ENCODE measurements at places on chromosomes 12 and 14. TPM values are rescaled to one million over a fixed set of nuclear protein-coding genes. Genes with fewer than 3 reads are reported as not detected.

OR6C75 gene
- not detected for total RNA-seq

SERPINA10 gene
- not detected for total RNA-seq

SLC16A7 gene
- total RNA-seq: 38.8 TPM

TPPP2 gene
- not detected for total RNA-seq

TBC1D30 gene
- 0.66 TPM for total RNA-seq

SLC39A2 gene
- not detected for total RNA-seq

- DNase-seq: peak; percentile 91
- no peaks in the 10 kb centered on the region for H3K27me3 ChIP-seq
- H3K27ac ChIP-seq: peak overlapping the region; percentile 85
- H3K36me3 ChIP-seq: peaks cover 14% of the 10 kb centered on the region
Measured at GRCh38 chr14:91173221-91173670, 59.4 kb downstream of the DGLUCY start.

- no peaks in the 10 kb centered on the region for H3K27me3 ChIP-seq
- peak overlapping the region; percentile 25 for H3K27ac ChIP-seq
- peaks cover 87% of the 10 kb centered on the region for H3K4me1 ChIP-seq
- DNase-seq: no peak
Measured at GRCh38 chr12:64631197-64631596, 20.9 kb downstream of the RASSF3 start.

DNA sequence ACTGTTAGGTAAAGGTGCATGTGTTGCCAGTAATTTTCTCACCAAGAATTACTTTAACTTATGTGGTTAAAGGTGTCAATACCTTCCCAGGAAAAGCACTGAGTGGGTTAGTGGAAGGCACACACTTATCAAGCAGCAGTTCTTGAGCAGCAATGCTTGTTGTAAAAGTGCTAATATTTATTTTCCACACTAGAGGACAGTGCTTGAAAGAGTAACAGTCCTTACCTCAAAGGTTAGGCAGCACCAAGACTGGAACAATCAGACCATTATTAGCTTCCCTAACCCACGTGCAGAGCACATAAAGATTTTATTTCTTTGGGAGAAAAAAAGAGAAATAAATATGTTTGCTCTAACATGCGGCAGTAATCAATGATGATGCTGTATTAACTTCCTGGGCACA, 48.8 kb upstream of the KRR1 start:
- H3K4me1 ChIP-seq: no peaks in the 10 kb centered on the region
- DNase-seq: no peak
- no peak overlapping the region for H3K27ac ChIP-seq
- H3K4me3 ChIP-seq: no peak overlapping the region
- H3K27me3 ChIP-seq: no peaks in the 10 kb centered on the region

GRCh38 chr14:55964091-55964490, 154.1 kb upstream of the PELI2 start:
- H3K27ac ChIP-seq: no peak overlapping the region
- no peaks in the 10 kb centered on the region for H3K27me3 ChIP-seq
- H3K4me3 ChIP-seq: no peak overlapping the region
- no peaks in the 10 kb centered on the region for H3K36me3 ChIP-seq

DNA sequence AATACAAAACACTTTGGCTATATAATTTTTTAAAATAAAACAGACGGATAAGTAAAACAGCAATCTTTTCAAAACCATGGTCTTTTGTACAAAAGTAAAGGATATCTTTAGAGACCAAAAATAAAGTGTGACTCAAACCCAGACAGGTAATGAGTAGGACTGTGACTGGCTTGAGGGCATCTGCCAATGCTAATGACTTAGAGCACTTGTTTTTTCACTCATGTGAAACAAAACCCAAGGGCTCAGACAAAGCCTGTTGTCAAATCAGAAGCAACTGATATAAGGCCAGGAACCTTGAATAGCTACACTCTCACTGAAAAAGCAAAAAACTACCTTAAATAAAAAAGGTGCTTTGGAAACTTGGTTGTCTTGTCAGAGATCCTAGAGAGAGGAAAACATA, 357.4 kb downstream of the TMEM117 start:
- no peak for DNase-seq
- H3K36me3 ChIP-seq: no peaks in the 10 kb centered on the region
- H3K4me3 ChIP-seq: no peak overlapping the region
- H3K27ac ChIP-seq: no peak overlapping the region
- no peaks in the 10 kb centered on the region for H3K27me3 ChIP-seq
- no peaks in the 10 kb centered on the region for H3K4me1 ChIP-seq

GRCh38 chr14:20775043-20775442, 6.0 kb upstream of the RNASE6 start:
- H3K27ac ChIP-seq: no peak overlapping the region
- H3K36me3 ChIP-seq: no peaks in the 10 kb centered on the region
- no peaks in the 10 kb centered on the region for H3K27me3 ChIP-seq
- no peak for DNase-seq
- no peaks in the 10 kb centered on the region for H3K4me1 ChIP-seq

GRCh38 chr12:121278169-121279070, 18.1 kb downstream of the CAMKK2 start:
- no peaks in the 10 kb centered on the region for H3K27me3 ChIP-seq
- DNase-seq: no peak
- no peak overlapping the region for H3K4me3 ChIP-seq

DNA sequence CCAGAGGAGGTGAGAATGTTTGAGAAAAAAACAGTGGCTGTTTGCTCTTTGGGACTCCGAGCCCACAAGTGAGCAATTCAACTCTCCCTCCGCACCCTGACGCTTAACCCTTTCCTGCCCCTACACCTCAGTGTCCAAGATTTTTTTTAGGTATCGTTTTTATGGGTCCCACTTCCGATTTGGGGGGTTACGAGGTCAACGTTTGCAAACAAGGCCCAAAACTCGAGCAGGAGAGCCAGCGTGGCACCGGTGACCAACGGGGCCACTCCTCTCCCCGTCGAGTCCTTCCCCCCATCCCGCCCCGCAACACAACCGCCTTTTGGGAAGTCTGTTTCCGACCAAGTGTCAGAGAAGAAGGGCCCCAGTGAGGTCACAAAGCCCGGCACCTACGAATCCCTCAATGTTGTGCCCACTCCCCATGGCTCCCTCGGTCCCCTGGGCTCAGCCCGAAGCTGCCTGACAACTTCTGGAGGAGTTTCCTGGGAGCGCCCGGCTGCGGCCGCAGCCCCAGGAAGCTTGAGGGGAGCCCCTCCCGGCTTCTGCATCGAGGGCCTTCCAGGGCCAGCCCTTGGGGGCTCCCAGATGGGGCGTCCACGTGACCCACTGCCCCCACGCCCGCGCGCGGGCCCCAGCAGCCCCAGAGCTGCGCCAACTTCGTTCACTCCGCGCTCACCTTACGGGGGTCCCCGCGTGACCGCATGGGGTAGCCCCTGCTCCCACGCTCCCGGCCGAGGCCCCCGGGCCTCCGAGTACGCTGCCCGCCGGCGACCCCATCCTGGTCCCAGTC, 1.2 kb downstream of the CDK2AP1 start:
- H3K4me1 ChIP-seq: no peaks in the 10 kb centered on the region
- H3K27ac ChIP-seq: peak overlapping the region; percentile 84
- peaks cover 7% of the 10 kb centered on the region for H3K36me3 ChIP-seq
- H3K4me3 ChIP-seq: peak overlapping the region; percentile 91
- no peaks in the 10 kb centered on the region for H3K27me3 ChIP-seq

DNA sequence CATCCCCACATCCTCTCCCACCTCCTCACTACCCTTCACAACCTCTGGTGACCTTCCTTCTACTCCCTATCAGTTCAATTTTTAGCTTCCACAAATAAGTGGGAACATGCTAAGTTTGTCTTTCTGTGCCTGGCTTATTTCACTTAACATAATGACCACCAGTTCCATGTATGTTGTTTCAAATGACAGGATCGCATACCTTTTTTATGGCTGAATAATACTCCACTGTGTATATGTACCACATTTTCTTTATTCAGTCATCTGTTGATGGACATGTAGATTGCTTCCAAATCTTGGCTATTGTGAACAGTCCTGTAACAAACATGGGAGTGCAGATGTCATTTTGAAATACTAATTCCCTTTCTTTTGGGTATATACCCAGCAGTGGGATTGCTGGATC, 98.7 kb downstream of the TRMT5 start:
- no peak overlapping the region for H3K27ac ChIP-seq
- no peaks in the 10 kb centered on the region for H3K4me1 ChIP-seq
- H3K4me3 ChIP-seq: no peak overlapping the region
- DNase-seq: no peak
- H3K36me3 ChIP-seq: no peaks in the 10 kb centered on the region

- no peaks in the 10 kb centered on the region for H3K27me3 ChIP-seq
- no peak overlapping the region for H3K4me3 ChIP-seq
- DNase-seq: no peak
- H3K36me3 ChIP-seq: no peaks in the 10 kb centered on the region
Measured at GRCh38 chr12:132494294-132495164, 4.6 kb downstream of the FBRSL1 start.

GRCh38 chr14:70009961-70010360, 130.7 kb downstream of the SMOC1 start:
- no peaks in the 10 kb centered on the region for H3K27me3 ChIP-seq
- no peak overlapping the region for H3K27ac ChIP-seq
- H3K4me1 ChIP-seq: peaks cover 8% of the 10 kb centered on the region
- no peak overlapping the region for H3K4me3 ChIP-seq
- peak; percentile 71 for DNase-seq

DNA sequence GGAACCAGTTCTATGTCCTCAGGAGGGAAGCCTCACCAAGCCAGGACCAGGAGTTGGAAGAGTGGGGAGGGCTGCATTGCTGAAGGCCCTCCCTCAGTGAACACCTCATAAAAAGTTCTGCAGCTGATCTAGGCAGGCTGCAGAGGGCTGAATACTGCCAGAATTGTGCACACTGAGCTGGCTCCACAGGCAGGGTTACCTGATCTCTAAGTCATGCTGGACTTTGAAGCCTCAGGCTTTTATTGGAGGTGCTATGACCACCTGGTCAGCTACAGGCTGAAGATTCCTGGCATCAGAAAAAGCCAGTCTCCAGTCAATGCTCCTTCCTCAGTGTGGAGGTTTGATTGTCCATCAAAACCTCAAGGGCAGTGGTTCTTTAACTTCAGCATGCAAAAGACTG, 39.7 kb downstream of the FOS start:
- peak; percentile 4 for DNase-seq
- no peaks in the 10 kb centered on the region for H3K36me3 ChIP-seq
- H3K27ac ChIP-seq: no peak overlapping the region

GRCh38 chr12:24268663-24269186, 319.3 kb upstream of the SOX5 start:
- no peak overlapping the region for H3K27ac ChIP-seq
- no peaks in the 10 kb centered on the region for H3K4me1 ChIP-seq
- no peaks in the 10 kb centered on the region for H3K36me3 ChIP-seq
- H3K4me3 ChIP-seq: no peak overlapping the region
- DNase-seq: no peak
- H3K27me3 ChIP-seq: no peaks in the 10 kb centered on the region

DNA sequence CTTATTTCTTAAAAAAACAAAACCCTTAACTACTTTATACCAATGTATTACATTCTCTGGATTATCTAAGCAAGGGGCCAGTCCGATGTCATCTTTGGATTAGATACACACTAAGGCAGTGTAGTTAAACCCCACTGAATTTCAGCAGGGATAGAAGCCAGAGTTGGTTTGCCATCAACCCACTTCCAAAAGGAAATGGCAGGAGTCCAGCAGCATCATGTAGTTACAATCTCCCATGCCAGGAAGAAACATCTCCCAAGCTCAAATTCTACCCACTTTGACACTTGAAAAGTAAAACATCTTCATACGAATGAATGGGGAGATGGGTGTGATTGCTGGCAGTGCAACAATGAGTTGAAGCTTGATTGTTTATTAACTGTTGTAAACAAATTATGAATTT, 203.5 kb upstream of the PLXNC1 start:
- no peaks in the 10 kb centered on the region for H3K4me1 ChIP-seq
- no peaks in the 10 kb centered on the region for H3K27me3 ChIP-seq
- DNase-seq: no peak

DNA sequence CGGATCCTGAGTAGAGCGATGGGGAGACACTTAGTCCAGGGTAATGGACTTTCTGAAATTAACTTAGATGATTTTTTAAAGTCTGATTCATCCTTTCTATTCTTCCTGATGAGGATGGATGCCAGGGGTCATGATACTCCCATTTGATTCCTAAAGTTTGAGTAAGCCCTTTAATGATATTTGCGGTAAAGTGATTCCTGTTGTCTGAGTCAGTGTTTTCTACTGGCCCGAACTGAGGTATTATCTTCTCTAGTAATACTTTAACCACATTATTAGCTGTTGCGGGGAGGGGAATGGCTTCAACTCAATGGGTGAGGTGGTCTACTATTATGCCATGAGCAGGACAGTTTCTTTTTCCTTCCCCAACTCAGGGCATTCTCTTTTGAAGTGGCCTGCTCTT, 111.6 kb downstream of the RIN3 start:
- DNase-seq: no peak
- H3K4me1 ChIP-seq: no peaks in the 10 kb centered on the region
- H3K4me3 ChIP-seq: no peak overlapping the region
- no peaks in the 10 kb centered on the region for H3K27me3 ChIP-seq

DNA sequence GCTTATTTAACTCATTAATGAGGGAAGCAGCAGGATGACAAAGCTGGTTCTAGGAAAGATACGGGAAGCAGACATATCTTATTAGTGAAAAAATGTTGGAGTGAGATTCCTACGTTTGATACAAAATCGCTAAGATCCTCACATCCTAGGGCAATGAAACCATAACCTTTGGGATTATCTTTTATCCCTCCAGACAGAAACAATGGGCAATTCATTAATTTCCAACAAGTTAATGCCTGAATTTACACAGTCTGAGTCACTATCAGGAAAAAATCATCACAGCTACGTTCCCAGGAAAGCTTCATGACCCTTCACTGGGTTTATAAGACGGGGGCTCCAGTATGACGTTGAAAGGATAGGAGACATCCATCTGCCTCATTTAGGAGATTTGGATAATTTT, 45.0 kb downstream of the SLC24A4 start:
- peaks cover 5% of the 10 kb centered on the region for H3K27me3 ChIP-seq
- no peaks in the 10 kb centered on the region for H3K36me3 ChIP-seq
- no peak for DNase-seq
- H3K4me3 ChIP-seq: no peak overlapping the region

- H3K27me3 ChIP-seq: peaks cover 10% of the 10 kb centered on the region
- DNase-seq: no peak
- H3K27ac ChIP-seq: no peak overlapping the region
- H3K4me1 ChIP-seq: no peaks in the 10 kb centered on the region
- H3K4me3 ChIP-seq: no peak overlapping the region
- no peaks in the 10 kb centered on the region for H3K36me3 ChIP-seq
Measured at GRCh38 chr14:61564618-61565091, 130.7 kb upstream of the HIF1A start.

- H3K36me3 ChIP-seq: no peaks in the 10 kb centered on the region
- no peak for DNase-seq
- H3K27ac ChIP-seq: no peak overlapping the region
- H3K4me3 ChIP-seq: no peak overlapping the region
- H3K4me1 ChIP-seq: no peaks in the 10 kb centered on the region
Measured at GRCh38 chr14:59771577-59771976, 99.0 kb downstream of the RTN1 start.

GRCh38 chr12:72264548-72265175, 7.5 kb upstream of the TRHDE start:
- no peaks in the 10 kb centered on the region for H3K4me1 ChIP-seq
- H3K36me3 ChIP-seq: no peaks in the 10 kb centered on the region
- no peak for DNase-seq
- H3K27ac ChIP-seq: no peak overlapping the region
- H3K27me3 ChIP-seq: no peaks in the 10 kb centered on the region
